Muscle of leg (tissue), 16 donors: ENCODE measurements at places on chromosomes 16 and 17. TPM values are rescaled to one million over a fixed set of nuclear protein-coding genes. Genes with fewer than 3 reads are reported as not detected.
A peak's percentile ranks its signal among the peaks of the same experiment; 100 is the strongest.

IRX3 gene
- total RNA-seq = 4.8 TPM

STXBP4 gene
- total RNA-seq = 10.6 TPM

DNA sequence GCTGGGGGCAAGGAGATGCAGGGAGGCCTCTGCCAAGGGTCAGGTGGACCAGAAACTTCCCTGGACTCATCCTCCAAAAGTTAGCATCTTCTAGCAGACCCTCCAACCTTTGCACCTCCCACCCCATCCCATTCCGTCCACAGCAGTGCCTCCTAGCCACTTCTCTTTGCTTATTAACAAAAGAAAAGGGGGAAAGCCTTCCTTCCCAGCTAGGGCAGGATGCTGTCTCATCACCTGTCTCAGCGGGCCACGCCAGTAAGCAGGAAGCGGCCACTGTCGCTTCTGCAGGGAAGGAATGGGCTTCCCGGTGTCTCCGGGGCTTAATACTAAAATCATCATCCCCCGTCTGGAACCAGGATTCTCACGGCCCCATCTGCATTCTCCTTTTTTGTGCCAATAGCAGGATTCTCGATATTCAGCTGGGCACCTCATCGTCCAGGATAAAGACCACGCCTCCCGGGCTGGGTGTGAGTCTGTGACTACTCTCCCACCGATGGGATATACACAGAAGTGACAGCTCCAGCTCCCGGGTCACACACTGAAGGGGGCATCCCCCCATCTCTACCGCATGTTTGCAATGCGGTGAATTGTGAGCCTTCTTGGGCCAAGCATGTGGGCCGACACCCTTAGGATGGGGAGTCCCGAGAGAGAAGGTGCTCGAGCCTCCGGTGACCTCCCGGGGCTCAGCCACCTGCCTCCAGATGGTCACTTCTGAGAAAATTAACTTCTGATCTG lies 15.5 kb upstream of the RBFOX3 start:
- no peak overlapping the region for H3K4me3 ChIP-seq
- peaks cover 6% of the 10 kb centered on the region for H3K4me1 ChIP-seq

ZNHIT3 gene
- total RNA-seq = 51.0 TPM

ROGDI gene
- total RNA-seq = 8.5 TPM

DNA sequence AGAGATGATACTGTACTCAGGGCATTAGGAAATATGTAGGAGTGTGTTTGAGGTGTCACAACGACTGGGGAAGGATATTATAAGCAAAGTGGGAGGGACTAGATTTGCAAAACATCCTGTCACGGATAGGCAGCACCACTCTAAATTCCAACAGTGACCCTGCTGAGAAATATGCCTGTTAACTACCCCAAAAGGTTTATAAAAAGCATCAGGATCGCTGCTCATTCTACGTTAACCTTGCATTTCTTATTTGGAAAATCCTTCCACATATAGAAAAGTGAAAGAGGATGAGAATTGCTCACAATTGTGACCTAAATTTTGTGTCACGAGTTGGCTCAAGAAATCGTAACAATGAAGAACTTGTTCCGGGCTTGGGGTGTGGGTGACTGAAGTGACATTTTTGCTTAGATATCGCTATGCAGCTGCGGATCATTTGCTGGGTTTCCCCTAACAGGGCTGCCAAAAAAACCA lies 51.6 kb downstream of the N4BP1 start:
- peaks cover 12% of the 10 kb centered on the region for H3K36me3 ChIP-seq
- H3K4me3 ChIP-seq = no peak overlapping the region
- DNase-seq = peak; percentile 49
- H3K27ac ChIP-seq = peak overlapping the region; percentile 4
- no peaks in the 10 kb centered on the region for H3K27me3 ChIP-seq

GRCh38 chr16:2038382-2039231 lies 9.0 kb downstream of the NTHL1 start:
- H3K36me3 ChIP-seq = peaks cover 19% of the 10 kb centered on the region
- H3K27me3 ChIP-seq = no peaks in the 10 kb centered on the region
- peak; percentile 91 for DNase-seq
- peaks cover 93% of the 10 kb centered on the region for H3K4me1 ChIP-seq
- H3K27ac ChIP-seq = peak overlapping the region; percentile 85

DNA sequence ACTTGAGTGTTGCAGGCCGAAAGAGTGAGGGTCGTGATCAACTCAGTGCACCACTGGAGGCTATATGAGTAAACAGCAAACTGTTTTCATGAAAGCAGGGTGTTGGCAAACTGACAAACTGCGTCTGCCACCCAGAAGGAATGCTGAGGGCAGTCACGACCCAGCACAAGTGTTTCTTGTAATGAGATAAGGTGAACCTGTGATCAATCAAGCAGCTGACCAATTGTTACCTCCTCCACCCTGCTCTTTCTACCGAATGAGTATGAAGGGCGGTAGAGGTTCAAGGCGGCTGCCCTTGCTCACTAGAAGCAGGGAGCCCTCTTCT lies 5.5 kb upstream of the SRL start:
- H3K36me3 ChIP-seq = peaks cover 3% of the 10 kb centered on the region
- peak overlapping the region; percentile 93 for H3K27ac ChIP-seq
- H3K4me1 ChIP-seq = peaks cover 77% of the 10 kb centered on the region
- DNase-seq = no peak
- H3K27me3 ChIP-seq = no peaks in the 10 kb centered on the region

GRCh38 chr17:76816590-76817135 lies 51.5 kb upstream of the MGAT5B start:
- H3K4me1 ChIP-seq = peaks cover 2% of the 10 kb centered on the region
- H3K27me3 ChIP-seq = peaks cover 6% of the 10 kb centered on the region
- H3K27ac ChIP-seq = no peak overlapping the region
- peak; percentile 49 for DNase-seq

SLC5A11 gene
- total RNA-seq = 0.04 TPM

DNA sequence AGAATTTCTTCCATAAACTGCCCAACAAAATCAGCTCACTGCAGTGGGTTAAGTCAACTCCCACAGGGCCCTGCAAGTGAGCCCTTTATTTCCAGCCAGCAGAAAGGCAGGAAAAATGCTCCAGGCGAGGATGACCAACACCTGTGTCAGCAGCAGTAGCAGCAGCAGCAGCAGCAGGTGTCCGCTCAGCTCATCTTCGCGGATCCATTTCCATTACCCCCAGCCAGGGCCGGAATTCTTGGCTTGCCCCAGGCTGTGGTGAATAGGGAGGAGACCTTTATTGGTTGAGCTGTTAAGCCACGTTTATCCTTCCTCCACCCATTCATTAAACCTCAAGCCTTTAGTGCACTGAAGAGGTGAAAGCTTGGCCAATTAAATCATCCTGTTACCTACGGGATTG lies 46.2 kb downstream of the MARCHF10 start:
- H3K27me3 ChIP-seq = no peaks in the 10 kb centered on the region
- DNase-seq = no peak
- no peaks in the 10 kb centered on the region for H3K4me1 ChIP-seq
- H3K36me3 ChIP-seq = no peaks in the 10 kb centered on the region
- no peak overlapping the region for H3K27ac ChIP-seq
- H3K4me3 ChIP-seq = no peak overlapping the region

CD68 gene
- 15.7 TPM for total RNA-seq

DNA sequence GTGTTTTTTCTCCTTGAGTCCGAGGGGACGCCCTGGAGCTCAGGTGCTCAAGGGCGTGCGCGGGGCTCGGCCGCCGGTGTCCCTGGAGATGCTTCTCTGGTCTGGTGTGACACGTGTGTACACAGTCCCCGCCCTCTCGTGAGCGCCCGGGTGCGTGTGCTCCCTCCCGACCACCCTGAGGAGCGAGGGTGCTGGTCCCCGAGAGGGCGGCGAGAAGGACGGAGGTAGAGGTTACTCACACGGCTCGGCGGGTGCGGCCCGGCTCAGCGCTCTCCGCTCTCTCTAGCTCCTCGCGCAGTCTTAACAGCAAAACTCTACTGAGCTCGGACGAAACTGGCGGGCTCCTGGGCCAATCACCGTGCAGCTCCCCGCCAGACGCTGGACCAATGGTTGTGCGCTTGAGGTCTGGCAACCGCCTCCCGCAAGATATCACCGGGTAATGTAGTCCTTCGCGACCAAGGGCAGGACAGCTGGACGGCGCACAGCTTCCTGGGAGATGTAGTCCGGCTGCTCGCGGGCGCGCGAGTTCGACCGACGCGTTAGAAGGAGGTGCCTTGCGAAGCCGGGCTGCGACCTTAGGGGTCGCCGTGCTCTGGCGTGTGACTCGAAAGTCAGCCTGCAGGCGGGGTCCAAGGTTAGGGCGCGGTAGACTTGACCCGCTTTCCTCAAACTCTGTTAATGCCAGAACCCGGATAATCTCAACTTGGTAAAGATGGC lies at the start of gene SLC25A19:
Gene SLC25A19, minus strand, starts transcription at position 319 of the 717 bp plus-strand sequence. CDS start 2,669 bp downstream, outside the sequence.
- peaks cover 10% of the 10 kb centered on the region for H3K36me3 ChIP-seq
- H3K27ac ChIP-seq = peak within 1 kb of the TSS; percentile 97
- no peaks in the 10 kb centered on the region for H3K27me3 ChIP-seq
- H3K4me1 ChIP-seq = peaks cover 7% of the 10 kb centered on the region
- peak; percentile 100 for DNase-seq

MYO15B gene
- 77.4 TPM for total RNA-seq

ICAM2 gene
- 34.3 TPM for total RNA-seq

DNA sequence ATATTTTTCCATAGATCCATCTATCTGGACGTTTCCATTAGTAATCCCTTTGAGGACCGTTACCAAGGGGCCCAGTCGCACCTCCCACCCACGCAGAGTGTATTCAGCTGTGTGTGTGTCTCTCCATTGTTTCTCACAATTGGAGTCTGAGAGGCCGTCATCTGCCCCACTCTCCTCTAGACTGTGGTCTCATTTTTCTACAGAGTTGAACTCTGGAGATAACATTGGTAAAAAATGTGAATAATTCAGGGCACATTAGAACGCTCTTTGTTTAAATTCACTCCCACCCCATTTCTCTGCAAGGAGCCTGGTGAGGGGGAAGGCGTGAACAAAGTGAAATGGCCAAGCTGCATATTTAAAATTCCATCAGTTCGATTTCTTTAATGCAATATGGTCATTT lies 333.1 kb upstream of the MAF start:
- no peak overlapping the region for H3K4me3 ChIP-seq
- DNase-seq = no peak
- no peaks in the 10 kb centered on the region for H3K27me3 ChIP-seq

DNA sequence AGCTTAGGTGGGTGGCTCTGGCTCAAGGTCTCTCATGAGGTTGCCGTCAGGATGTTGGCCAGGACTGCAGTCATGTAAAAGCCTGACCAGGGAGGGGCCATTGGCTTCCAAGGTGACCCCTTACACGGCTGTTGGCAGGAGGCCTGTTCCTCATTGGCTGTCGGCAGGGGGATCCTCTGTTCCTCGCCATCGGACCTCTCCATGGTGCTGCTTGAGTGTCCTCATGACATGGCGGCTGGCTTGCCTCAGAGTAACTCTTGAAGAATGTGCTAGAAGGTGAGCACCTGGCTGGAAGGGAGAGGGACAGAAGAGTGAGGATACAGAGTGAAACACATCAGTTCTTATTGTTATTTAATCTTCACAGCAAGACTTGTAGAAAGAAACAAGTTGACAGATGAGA lies 4.7 kb upstream of the RPRML start:
- peaks cover 12% of the 10 kb centered on the region for H3K4me1 ChIP-seq
- H3K36me3 ChIP-seq = no peaks in the 10 kb centered on the region
- H3K4me3 ChIP-seq = no peak overlapping the region
- H3K27me3 ChIP-seq = peaks cover 18% of the 10 kb centered on the region
- peak overlapping the region; percentile 55 for H3K27ac ChIP-seq

DNA sequence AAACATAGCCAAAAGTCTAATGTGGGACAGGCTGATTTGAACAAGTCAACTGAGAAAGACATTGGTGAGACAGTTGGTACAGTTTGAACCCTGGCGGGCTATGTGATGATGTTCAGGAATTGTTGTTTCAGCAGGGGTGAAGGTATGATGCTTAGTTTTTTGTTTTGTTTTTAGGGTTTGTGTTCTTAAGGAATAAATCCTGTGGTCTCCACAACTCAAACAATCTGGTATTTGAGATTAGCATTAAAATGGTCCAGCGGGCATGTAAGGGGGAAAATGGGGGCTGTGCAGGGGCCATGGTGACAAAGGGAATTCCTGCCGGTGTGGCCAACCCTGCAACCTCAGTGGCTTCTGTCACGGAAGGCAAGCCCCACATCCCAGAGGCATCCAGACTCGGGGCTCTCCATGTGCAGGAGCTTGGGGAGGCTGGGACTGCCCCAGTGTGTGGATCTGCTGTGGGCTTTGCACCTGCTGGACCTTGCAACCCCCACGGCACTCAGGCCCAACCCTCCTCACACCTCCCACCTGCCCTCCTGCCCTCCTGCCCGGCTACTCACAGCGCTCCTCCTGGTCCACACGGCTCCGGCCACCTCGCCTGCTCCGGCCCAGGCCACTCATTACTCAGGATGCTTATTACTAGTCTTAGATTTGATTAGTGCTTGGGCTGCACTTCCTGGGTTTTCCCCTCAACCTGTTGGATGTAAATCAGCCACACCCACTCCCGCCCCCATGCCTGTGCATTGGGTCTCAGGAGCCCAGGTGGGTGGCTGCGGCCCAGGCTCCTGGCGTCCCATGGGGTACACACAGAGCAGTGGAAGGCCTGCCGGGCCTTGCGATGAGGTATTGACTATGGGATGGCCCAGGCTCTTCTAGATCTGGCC lies at the start of gene TNFRSF13B:
Gene TNFRSF13B, minus strand, starts transcription at position 661 of the 881 bp plus-strand sequence. Its CDS starts 43 bp downstream, at position 618.
- no peak within 1 kb of the TSS for H3K4me3 ChIP-seq

DNA sequence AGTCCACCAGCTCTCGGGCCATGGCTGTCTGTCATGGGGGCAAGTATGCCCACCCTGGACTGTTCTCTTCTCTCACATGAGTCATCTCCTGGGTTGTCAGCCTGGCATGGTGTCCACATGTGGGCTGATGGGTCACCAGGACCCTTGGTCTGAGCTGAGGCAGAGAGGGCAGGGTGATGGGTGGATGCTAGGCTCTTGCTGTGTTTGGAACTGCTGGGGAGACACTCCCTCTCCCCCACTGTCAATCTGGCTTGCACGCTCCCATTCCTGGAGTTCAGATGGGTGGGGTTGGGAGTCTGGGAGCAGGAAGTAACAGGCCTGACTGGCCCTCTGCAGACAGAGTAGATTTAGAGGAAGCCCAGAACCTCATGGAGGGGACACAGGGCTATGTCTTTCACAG lies 28.9 kb downstream of the KSR1 start:
- H3K4me3 ChIP-seq = no peak overlapping the region
- H3K27ac ChIP-seq = no peak overlapping the region
- H3K4me1 ChIP-seq = peaks cover 6% of the 10 kb centered on the region
- DNase-seq = no peak
- H3K27me3 ChIP-seq = no peaks in the 10 kb centered on the region

- no peaks in the 10 kb centered on the region for H3K27me3 ChIP-seq
- H3K4me3 ChIP-seq = no peak overlapping the region
- H3K4me1 ChIP-seq = no peaks in the 10 kb centered on the region
- H3K27ac ChIP-seq = no peak overlapping the region
Observed at GRCh38 chr16:8660841-8661301, 13.5 kb upstream of the ABAT start.

GALR2 gene
- total RNA-seq = not detected

DNA sequence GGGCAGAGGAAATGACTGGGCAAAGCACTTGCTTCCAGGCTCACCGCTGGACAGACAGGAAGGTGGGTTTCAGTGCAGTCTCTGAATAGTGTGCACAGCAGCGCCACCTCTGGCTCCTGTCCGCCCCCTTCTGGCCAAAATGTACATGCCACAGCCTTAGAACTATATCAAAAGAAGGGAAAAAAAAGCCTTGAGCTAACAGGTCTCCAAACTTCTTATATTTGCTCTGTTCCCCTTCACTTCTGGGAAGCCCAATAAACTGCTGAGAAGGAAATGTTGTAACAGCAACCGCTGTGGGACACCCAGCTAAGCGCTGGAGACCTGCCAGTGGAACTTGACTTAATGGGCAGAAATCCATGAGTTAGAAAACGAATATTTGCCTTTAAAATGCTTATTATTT lies 17.5 kb downstream of the COG7 start:
- peaks cover 60% of the 10 kb centered on the region for H3K36me3 ChIP-seq
- no peaks in the 10 kb centered on the region for H3K4me1 ChIP-seq
- peak; percentile 23 for DNase-seq
